ENCODE measurements at places on chromosomes 1 and 21.

- DNase-seq = no peak
Observed at GRCh38 chr1:16324456-16324890, 27.8 kb downstream of the FBXO42 start.

DNA sequence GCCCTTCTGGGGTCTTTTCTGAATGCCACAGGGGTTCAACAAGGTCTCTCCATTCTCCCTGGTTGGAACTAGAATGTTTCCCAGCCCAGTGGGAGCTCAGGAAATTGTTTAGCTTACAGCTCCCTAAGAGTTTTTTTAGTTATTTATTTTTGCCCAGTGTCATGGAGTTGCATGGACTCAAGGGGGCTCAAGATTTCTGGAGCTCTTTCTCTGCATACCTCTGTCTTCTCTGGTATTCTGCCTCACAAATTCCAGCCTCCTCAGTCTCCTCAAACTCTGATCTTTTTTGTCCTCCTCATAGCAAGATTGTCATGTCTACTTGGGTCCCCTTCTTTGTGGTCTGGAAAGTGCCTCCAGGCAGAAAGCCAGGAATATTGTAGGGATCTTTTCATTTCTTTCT is 15.9 kb upstream of the PPP2R5A start:
- no peak for DNase-seq

DNA sequence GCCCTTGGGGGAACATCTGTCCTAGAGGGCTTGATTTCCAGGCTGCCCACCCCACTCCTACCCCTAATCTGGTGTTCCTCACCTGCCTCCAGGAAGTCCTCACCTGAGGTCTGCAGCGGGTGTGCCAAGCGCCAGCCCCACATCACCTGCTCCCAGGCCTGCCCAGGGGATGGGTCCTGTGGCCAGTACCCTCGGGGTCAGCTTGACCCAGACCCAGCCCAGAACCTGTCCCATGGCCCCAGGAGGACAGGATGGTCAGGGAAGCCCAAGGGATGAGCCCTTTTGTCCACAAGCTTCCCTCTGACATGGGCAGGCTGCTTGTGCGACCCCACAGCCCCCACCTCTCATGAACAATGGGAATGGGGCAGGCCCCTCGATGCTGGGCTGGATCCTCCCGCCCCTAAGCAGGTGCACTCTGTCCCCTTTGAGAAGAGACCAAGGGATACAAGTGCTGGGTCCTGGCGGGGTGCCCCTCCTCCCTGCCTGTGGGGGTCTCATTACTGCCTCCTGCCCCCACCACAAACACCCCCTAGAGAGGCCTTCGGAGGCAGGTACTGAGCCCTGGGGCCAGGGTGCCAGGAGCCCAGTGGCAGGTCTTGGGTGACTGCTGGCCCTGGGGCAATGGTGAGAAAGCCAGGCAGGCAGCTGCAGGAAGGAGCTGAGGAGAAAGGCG is 3.2 kb downstream of the MIB2 start:
- DNase-seq = no peak

GRCh38 chr1:61797045-61797755 is 54.9 kb downstream of the PATJ start:
- DNase-seq = no peak

- DNase-seq = no peak
Observed at GRCh38 chr21:31180256-31181081, 142.2 kb upstream of the KRTAP19-8 start.
